ENCODE measurements at places on chromosomes 6 and 20.
A peak's percentile ranks its signal among the peaks of the same experiment; 100 is the strongest.

DNA sequence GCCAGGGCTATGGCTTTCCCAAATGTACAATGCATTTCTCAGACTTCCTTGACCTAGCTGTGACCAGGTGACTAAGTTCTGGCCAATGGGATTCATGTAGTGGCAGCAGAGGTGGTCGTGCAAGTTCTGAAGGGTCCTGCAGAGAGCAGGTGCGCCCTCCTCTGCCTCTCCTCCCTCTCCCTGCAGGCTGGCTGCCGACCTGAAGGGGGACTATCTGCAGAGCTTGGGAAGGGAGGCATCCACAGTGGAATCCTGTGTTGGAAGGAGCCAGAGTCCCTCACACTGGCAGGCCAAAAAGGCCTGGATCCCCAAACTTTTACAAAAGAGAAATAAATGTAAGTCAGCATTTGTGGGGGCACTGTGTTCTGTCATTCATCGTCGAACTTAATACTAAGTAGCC, 66.6 kb downstream of the CDH26 start:
- DNase-seq = no peak

GRCh38 chr6:42279144-42279781, 61.6 kb upstream of the MRPS10 start:
- DNase-seq = peak; percentile 41

GRCh38 chr6:110233770-110234374, 53.6 kb downstream of the CDC40 start:
- no peak for DNase-seq

- DNase-seq = no peak
Observed at GRCh38 chr20:48187851-48188250, 402.6 kb upstream of the SULF2 start.

DNA sequence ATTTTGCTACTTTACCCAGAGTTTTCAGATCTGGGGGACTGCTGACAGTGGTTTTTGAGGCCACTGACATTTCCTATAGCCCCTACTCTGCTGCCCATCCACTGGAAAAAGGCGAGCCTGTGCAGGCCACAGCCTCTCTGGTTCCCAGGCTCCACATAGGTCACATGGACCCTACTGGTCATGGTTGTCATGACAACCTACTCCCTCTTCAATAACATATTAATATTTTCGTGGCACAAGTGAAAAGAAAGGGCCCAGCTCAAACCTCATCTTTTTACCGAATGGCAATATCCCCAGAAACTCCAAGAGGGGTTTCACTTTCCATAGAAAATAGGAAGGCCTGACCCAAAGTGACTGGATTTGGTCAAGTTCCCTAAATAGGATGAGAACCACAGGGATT, 11.0 kb upstream of the FOXO3 start:
- no peak for DNase-seq

DNA sequence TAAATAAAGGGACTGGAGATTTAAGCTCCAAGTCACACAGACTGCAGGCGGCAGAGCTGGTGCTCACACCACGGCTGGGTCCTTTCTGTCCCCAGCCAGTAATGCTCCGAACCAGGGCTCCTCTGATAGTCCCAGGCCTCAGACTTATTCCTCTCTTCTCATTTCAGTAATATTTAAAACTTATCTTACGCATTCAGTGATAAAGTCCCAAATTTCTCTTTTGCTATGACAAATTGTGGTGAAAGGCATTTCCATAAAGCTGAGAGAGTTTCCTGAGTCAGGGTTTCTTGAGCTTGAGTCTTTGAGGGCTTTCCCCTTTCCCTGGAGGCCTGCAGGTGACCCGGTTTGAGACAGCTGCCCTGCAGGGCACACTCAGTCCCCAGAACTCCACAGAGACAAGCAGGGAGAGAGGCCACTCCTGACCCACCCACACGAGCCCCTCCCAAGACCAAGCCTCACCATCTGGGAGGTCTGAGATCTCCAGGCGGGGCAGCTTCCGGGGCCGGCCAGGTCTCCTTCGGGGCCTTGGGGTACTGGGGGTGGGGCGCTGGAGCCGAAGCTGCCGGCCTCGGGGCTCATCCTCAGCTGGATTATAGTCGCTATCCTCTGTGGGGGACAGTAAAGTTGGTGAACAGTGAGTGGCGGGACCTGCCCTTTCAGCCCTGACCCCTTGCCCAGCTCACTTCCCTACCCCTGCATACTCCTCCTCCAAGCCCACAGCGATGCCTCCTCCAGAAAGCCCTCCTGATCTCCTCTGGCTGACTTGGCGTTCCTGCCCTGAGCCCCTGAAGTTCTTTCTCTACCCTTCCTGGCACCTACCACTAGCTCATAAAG, 6.6 kb downstream of the ZNF335 start:
- no peak for DNase-seq

DNA sequence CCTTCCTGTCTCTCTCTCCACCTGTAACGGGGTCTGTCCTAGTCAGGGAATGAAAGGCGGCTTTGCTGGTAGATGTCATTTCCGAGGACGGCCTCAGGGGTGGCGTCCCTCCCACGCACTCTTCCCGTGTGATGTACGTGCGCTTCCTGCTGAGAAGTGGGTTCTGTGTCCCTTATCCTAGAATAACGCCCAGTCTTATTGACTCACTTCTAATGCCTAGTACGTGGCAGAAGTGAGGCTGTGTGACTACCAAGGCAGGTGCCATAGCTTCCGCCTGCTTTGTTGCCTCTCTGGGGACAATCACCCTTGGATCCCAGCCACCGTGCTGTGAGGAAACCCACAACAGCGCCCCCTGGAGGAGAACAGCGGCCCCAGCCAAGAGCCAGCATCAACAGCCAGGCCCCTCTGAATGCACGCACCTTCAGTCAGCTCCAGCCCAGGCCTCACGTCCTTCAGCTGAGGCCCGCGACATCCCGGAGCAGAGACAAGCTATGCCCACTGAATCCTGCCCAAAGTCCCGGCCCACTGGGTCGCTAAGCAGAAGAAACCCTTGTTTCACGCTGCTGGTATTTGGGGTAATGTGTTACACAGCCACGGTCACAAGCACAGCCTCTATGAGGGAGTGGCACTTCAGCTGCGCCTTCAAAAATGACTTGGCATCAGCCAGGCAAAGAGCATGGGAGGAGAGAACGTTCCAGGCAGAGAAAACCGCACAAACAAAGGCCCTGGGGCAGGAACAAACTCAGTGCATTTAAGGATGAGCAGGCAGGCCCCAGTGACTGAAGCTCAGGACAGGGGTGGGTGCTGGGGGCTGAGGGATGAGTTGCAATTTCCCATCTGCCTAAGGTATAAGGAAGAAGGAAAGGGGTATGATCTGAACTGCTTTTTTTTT, 224.2 kb downstream of the NFATC2 start:
- peak; percentile 43 for DNase-seq

DNA sequence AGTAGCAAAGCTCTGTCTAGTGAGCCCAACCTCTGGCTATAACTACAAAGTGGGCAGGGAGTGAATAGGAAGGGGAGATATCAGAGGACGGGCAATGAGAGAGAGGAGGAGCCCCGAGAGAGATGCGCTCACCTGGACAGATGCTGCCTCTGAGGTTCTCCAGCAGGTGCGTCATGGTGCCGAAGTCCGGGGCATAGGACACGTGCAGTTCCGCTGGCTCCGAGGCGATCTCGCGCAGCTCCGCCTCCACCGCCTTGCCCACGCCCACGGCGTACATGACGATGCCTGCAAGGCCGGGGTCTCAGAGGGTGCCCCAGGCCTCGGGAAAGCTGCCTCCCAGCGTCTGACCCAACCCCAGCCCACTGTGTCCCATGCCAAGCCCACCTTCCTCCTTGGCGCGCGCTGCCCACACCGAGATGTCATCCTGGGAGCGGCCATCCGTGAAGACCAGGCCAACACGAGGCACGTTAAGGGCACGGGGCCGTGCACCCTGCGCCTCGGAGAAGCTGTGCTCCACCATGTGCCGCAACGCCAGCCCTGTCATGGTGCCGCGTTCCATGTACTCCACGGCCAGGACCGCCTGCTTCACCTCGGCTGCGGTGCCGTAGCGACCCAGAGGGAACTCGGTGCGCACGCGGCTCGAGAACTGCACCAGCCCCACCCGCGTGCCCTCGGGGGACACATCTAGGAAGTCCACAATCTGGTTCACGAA, 8.7 kb upstream of the RBPJL start:
- DNase-seq = no peak

DNA sequence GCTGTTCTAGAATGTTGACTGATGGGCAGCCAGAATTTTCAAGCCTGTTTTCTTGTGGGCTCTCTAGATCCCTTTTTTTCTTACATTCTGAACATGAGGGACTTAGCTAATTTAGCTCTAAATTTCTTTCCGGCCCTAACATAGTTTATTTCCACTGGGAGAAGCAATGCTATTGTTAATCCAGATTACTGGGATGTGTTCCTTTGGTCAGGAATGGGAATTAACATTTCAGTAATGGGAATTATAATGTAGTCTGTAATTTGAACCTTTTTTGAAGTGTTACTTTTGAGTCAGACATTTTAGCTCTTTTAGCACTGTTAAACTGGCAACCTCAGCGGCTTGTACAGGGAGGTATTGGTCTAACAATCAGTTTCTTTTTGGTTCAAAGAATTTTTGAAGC, 7.5 kb downstream of the ZFAND3 start:
- no peak for DNase-seq

GRCh38 chr6:161417717-161418462, 144.0 kb upstream of the AGPAT4 start:
- DNase-seq = no peak

- peak; percentile 71 for DNase-seq
Observed at GRCh38 chr20:46128310-46129151, 10.4 kb downstream of the CD40 start.

DNA sequence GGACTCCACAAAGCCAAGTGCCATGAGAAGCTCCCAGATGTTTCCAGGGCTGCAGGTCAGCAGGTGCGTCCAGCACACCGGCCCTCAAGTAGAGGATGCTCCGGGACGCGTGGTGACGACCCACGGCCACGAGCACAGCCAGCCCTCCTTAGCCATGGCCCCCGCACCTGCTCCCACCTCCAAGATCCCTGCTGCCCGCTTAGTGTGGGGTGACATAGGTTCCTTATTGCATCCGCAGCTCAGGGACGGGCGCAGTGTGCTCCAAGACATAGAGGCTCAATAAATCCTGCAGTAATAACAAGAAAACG, 138.1 kb upstream of the RPS6KA2 start:
- no peak for DNase-seq

DNA sequence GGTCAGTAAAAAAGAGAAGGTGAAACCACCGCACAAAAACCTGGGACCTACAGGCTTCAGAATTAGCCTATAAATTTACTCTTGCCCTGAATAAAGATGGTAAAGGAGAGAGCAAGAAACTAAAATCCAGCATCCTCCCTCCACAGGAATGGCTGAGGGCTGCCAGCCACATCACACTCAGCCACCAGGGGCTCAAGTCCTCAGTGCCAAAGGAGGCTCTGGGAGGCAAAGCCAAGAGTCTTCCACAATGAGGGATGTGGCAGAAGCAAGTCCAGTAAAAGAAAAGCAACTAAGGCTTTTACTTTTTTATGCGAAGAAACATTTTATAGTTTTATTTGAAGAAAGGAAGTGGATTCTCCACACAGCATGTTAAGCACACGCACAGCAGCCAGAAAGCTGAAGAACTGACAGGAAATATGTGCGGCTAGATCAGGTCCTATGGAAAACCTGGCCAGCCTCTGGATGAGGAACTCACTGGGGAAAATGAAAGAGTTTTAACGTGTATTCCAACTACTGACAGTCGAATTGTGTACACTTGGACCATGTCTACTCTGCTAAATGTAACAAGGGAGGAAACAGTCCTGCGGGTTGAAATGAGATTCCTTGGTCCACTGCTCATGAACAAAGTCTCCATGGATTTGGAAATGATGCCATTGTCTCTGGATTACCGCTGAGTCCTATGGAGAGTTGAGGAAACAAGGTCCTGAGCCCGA, 219.4 kb upstream of the SSTR4 start:
- no peak for DNase-seq

DNA sequence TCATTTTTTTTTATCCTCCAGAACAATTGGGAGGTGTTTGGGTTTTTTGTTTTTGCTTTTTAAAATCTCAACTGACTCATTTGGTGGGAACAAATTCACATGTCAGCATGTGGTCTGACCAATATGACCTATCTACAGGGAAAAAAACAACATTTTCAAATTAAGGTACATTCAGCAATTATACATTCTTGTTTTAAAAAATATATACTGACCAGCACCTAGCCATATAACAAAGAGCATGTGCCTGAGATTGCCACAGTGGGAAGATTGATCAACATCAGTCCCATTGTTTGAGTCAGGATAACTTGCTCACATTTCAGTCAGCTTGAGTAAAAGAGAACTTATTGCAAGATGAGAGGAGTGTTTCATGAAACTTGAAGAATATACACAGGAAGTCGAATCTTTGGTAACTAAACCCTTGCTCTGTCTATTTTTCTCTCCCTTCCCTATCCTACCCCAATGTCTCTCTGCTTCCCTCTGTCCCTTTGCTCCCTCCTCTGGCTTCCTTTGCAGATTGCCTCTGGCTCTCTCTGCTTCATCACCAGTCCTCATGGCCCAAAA, 163.2 kb upstream of the TAB2 start:
- no peak for DNase-seq

DNA sequence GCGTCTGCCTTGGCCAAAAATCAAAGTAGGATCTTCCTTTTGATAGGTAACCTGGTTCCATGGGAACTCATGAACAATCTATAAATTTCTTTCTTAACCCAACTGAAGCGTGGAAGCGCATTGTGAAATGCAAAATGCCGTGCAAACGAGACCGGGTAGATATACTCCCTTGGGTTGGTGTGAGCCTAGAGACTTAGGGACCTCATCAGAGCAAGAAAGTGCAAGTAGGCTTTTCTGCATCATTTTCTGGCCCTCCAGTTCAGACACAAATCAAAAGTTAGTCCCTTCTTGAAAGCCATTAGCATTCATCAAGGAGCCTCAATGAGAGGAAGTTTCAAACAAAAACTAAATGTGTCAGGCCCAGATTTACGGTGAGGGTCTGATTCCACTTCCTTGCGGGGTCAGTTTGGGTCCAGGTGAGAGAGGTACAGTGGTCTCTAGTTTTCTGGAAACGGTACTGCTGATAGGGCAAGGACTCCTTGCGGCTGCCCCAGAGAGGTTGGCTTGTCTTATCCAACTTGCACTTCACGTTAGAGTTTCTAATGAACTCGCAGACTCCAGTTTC, 5.3 kb upstream of the ZNF184 start:
- DNase-seq = no peak

- DNase-seq = no peak
Observed at GRCh38 chr6:118663993-118664985, 12.9 kb upstream of the CEP85L start.

- DNase-seq = no peak
Observed at GRCh38 chr6:39196673-39197091, 32.6 kb downstream of the KCNK5 start.

DNA sequence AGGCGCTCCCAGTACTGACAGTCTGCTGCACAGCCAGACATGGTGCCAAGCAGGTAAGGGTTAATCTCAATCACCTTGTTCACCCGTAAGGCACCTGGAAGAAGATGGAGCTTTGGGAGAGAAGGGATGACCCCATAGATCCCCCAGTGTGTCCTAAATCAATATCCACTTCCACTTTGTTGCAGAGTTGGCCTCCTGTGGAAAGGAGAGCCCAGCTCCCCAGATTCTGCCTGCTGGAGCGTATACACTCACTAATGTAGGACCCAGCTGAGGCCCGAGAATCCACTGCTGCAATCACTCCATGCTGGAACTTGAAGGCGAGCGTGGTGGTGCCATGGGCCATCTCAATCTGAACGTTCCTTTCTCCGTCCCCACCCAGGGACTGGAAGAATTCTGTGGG, 1.2 kb downstream of the PSMB8 start:
- DNase-seq = no peak

GRCh38 chr6:44291841-44292240, 21.3 kb downstream of the AARS2 start:
- no peak for DNase-seq
